ENCODE measurements at places on chromosomes 11 and 22.
A peak's percentile ranks its signal among the peaks of the same experiment; 100 is the strongest.

DNA sequence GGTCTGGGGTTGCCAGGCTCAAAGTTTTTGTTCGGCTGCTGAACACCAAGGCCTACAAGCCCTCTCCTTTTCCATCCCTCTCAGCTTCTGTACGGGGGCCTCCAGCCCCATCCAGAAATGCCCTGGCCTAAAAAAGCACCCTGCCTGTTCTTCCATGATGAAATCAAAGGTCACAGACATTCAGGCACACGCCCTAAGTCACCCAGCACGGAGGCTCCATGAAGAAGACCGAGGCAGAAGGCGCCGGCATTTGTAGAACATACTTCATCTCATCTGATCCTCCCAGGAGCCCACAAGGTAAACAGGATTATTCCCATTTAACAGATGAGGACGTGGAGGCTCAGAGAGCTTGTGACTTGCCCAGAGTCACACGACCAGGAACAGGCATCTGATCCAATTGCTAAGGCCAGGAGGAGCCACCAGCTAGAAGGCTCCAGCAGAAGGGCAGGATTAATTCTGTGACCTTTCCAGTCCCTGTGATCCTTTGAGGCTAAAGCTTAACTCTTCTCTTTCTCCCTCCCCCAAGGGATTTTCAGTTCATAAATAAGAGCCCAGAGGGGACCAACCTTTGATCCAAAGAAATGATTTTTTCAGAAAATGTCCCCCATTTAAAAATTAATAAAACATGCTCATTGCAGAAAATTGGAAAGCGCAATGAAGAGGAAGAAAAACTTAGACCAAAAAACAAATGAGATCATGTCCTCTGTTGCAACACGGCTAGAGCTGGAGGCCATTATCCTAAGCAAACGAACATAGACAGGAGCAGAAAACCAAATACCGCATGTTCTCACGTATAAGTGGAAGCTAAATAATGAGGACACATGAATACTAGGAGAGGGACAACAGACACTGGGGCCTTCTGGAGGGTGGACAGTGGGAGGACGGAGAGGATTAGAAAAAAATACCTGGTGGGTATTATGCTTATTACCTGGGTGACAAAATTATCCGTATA, 38.7 kb downstream of the CYTH4 start:
- H3K27ac ChIP-seq = no peak overlapping the region
- DNase-seq = no peak
- peaks cover 15% of the 10 kb centered on the region for H3K4me1 ChIP-seq
- no peaks in the 10 kb centered on the region for H3K36me3 ChIP-seq

- peak; percentile 38 for DNase-seq
- H3K4me1 ChIP-seq = peaks cover 39% of the 10 kb centered on the region
- no peaks in the 10 kb centered on the region for H3K27me3 ChIP-seq
- H3K4me3 ChIP-seq = peak overlapping the region; percentile 80
These were observed 825 bp downstream of the ARHGAP20 start for GRCh38 chr11:110711448-110711775.

DNA sequence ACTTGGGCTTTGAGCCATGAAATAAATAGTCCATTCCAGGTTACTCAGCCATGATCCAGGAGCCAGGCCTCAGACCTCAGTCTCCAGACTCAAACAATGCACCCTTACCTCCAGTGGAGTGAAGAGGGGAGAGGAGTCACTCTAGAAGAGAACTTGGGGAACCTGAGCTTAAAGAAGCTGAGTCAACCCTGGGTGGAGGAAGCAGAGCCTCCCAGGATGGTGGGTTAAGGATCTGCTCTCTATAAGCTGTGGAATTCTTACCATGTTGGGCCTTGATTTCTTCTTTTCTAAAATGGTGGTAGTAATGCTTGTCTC, 113.2 kb downstream of the NECTIN1 start:
- H3K4me1 ChIP-seq = peaks cover 23% of the 10 kb centered on the region
- no peaks in the 10 kb centered on the region for H3K36me3 ChIP-seq
- DNase-seq = no peak
- H3K27ac ChIP-seq = no peak overlapping the region
- no peak overlapping the region for H3K4me3 ChIP-seq

DNA sequence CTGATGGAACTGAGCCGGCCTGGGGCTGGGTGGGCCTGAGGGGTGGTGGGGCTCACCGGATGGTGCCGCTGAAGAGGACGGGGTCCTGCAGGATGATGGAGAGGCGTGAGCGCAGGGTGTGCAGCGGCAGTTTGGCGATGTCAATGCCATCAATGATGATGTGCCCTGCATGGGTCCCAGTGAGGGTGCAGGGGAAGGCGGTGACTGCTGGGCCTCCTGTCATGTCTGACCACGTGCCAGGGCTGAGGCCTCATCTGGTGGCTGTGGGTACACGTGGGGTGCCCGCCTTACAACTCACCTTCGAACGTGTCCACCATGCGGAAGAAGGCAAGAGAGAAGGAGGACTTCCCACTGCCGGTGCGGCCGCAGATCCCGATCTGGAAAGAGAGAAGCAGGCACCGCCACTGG, 7.1 kb upstream of the KCNJ11 start:
- no peaks in the 10 kb centered on the region for H3K4me1 ChIP-seq
- no peak overlapping the region for H3K27ac ChIP-seq
- no peak for DNase-seq
- H3K27me3 ChIP-seq = peaks cover 35% of the 10 kb centered on the region
- H3K4me3 ChIP-seq = no peak overlapping the region

DNA sequence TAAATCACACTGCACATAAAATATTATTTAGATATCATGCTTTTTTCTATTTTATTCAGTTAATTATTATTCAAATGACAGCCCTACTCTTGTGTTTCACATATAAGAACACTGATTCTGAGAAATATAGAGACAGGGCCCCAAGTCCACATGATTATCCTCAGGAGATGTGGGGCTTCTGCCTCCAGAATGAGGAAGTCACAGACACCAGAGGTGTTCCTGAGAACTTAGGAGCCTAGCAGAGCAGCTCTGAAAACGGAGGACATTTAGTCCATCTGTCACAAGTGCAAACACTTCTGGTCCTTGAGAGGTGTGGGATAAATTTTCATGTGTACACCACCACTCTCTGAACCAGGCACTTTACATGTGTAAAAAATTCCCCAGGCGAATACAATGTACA, 26.2 kb downstream of the TRIM66 start:
- no peak overlapping the region for H3K4me3 ChIP-seq
- H3K36me3 ChIP-seq = no peaks in the 10 kb centered on the region
- no peaks in the 10 kb centered on the region for H3K27me3 ChIP-seq
- DNase-seq = no peak
- no peaks in the 10 kb centered on the region for H3K4me1 ChIP-seq
- no peak overlapping the region for H3K27ac ChIP-seq

GRCh38 chr11:2269601-2270321, 627 bp downstream of the ASCL2 start:
- H3K4me3 ChIP-seq = no peak overlapping the region
- H3K36me3 ChIP-seq = no peaks in the 10 kb centered on the region
- no peak for DNase-seq
- H3K27ac ChIP-seq = no peak overlapping the region
- peaks cover 85% of the 10 kb centered on the region for H3K27me3 ChIP-seq

DNA sequence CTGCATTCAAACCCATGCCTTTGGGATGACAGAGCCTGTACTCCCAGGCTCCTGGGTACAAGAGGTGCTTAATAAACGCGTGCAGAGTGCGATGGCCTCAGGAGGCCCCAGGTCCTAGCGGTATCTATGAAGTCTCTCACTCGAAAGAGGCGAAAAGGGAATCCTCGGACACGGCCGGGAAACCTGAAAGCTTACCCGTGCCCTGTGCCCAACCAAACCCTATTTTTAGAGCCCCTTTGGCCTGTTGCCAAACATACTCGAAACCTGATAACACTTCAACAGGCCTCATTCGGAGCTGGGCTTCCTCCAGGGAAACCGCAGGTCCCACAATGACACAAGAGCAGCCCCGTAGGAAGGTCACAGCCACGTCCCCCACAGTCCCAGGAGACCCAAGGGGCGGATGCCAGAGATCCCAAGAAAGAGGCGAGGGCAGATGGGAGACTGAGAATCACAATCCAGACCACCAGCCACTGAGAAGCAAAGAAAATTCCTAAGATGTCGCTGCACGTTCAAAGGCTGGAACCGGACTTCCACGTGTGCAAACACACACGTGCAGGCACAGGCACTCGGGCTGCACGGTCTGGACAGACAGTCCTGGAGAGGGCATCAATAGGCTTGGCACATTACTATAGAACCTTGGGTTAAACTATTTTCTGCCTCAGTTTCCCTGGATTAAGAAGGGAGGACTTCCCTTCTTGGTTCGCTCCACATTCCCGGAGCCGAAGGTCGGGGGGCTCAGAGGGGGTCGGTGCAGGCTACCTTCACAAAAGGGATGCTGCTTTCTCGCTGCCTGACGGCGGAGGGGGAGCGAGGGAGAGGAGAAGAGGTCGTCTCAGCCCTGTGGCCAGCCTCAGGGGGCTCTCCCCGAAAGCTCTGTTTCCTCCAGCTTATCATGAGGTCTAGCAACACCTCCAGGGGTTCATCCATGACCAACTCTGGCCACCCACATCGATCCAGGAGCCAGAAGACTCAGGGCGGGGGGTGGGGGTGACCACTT, 8.2 kb downstream of the PDGFB start:
- H3K4me1 ChIP-seq = peaks cover 64% of the 10 kb centered on the region
- H3K27me3 ChIP-seq = peaks cover 5% of the 10 kb centered on the region
- H3K36me3 ChIP-seq = peaks cover 2% of the 10 kb centered on the region
- no peak for DNase-seq
- no peak overlapping the region for H3K4me3 ChIP-seq

GRCh38 chr22:50705219-50705691, 32.6 kb downstream of the SHANK3 start:
- H3K4me3 ChIP-seq = peak overlapping the region; percentile 38
- peak; percentile 87 for DNase-seq
- H3K27me3 ChIP-seq = no peaks in the 10 kb centered on the region
- peaks cover 4% of the 10 kb centered on the region for H3K4me1 ChIP-seq
- peaks cover 5% of the 10 kb centered on the region for H3K36me3 ChIP-seq
- H3K27ac ChIP-seq = no peak overlapping the region

DNA sequence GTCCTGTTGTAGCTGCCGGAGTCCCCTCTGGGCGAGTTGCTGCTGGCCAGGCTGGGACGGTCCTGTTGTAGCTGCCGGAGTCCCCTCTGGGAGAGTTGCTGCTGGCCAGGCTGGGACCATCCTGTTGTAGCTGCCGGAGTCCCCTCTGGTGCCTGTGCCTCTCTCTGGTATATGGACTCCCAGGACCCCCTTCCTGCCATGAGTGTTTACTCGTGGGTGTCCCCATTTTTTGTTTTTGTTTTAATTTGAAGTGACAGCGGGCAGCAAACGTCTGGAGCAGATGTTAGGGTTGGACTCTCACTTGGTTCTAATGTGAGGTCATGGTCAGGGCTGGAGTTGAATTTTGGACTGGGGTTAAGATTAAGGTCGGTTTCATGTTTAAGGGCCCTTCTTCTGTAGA, 14.2 kb downstream of the SHANK3 start:
- no peak overlapping the region for H3K4me3 ChIP-seq
- H3K27me3 ChIP-seq = peaks cover 28% of the 10 kb centered on the region
- peak; percentile 21 for DNase-seq

DNA sequence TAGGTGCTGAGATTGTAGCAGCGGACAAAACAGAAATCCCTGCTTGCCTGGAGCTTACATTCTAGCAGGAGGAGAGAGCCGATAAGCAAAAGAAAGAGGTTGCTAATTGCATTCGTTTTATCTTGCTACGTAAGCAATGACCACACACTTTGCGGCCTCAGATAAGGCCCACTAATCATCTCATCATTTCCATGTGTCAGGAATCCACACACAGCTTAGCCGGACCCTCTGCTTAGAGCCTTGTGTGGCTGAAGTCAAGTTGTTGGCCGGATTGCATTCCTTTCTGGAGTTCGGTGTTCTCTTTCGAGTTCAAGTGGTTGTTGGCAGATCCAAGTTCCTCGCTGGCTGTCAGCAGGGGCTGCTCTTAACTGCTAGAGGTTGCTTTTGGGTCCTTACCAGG, 101.6 kb downstream of the CHST1 start:
- no peak overlapping the region for H3K4me3 ChIP-seq
- DNase-seq = no peak
- peaks cover 15% of the 10 kb centered on the region for H3K4me1 ChIP-seq
- peaks cover 25% of the 10 kb centered on the region for H3K27me3 ChIP-seq

GRCh38 chr22:50140615-50141014, 29.9 kb upstream of the PANX2 start:
- H3K27ac ChIP-seq = no peak overlapping the region
- DNase-seq = no peak
- H3K27me3 ChIP-seq = peaks cover 7% of the 10 kb centered on the region
- H3K36me3 ChIP-seq = no peaks in the 10 kb centered on the region
- peaks cover 13% of the 10 kb centered on the region for H3K4me1 ChIP-seq

DNA sequence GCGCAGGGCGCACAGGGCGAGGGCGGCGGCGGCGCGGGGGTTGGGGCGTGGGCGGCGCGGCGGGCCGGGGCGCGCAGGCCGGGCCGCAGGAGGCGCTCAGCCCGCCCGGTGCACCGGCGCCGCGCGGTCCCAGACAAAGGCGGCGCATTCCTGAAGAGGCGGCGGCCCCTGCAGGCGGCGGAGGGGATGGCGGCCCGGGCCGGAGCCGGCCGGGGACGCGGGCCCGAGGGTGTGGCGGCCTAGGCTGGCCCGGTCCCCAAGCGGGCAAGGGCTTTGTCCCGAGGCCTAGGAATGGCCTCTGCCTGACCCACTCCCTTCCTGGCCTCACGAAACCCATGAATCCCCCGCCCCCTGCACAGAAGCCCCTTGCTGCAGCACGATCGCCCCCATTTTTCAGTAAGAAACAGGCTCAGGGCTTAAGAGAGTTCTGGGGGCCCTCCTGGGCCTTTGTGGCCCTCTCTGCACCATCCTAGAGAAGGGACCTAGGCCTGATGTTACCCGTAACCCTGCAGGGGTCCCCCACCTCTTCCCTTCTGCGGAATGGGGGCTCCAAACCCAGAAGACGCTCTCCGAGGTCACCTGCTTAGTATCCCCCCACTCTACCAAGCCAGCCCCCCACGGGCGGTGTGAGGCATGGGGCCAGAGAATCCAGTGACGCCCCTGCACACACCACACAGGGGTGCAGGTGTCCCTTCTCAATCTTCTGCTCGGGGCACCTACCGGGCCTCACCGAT, at the start of gene RTN4R:
Gene RTN4R, minus strand, starts transcription at position 40 of the 734 bp plus-strand sequence. CDS start 226 bp downstream, outside the sequence.
- H3K27ac ChIP-seq = peak within 1 kb of the TSS; percentile 82
- H3K4me1 ChIP-seq = peaks cover 7% of the 10 kb centered on the region
- H3K27me3 ChIP-seq = peaks cover 2% of the 10 kb centered on the region
- peak; percentile 83 for DNase-seq
- no peaks in the 10 kb centered on the region for H3K36me3 ChIP-seq

DNA sequence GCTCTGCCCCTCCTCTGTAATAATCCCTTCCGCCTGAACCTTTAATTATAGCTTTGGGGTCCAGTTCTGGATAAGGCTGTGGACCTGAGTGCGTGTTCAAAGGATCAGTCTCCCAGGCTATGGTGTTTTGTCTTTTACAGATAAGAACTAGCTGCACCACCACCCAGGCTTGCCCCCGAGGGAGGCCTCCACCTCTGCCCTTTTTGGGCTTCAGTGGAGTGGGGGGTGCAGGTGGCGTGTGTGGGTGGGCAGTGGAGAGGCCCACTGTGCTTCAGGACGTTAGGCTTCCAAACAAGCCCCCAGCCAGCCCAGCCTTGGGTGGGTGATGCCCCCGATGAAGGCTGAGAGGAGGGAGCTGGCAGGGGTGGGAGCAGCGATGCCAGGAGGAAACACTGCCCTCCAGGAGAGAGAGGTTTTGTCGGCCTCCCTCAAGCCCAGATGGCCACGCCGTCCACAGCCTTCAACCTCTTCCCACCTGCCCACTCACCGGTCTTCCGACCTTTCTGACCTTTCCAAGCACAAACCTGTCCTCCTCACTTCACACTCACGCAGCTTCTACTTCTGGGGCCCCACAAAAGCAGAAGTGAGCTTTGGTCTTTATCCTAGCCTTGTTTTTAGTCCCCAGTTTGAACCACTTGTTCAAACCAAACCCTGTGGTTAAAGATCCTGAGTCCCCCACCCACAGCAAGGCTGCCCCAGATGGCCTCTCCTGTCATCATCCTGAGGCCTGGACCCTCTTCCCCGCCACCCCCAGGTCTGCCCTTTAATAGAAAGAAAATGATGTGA, 20.4 kb downstream of the PSMD13 start:
- peaks cover 10% of the 10 kb centered on the region for H3K36me3 ChIP-seq
- H3K4me3 ChIP-seq = no peak overlapping the region
- no peaks in the 10 kb centered on the region for H3K4me1 ChIP-seq
- DNase-seq = no peak
- H3K27ac ChIP-seq = no peak overlapping the region

Data from mesothelial cell of epicardium (in vitro differentiated cells).